ENCODE measurements at places on chromosomes 4 and X.

GRCh38 chr4:6188687-6189305 is 11.6 kb downstream of the JAKMIP1 start:
- DNase-seq: no peak

DNA sequence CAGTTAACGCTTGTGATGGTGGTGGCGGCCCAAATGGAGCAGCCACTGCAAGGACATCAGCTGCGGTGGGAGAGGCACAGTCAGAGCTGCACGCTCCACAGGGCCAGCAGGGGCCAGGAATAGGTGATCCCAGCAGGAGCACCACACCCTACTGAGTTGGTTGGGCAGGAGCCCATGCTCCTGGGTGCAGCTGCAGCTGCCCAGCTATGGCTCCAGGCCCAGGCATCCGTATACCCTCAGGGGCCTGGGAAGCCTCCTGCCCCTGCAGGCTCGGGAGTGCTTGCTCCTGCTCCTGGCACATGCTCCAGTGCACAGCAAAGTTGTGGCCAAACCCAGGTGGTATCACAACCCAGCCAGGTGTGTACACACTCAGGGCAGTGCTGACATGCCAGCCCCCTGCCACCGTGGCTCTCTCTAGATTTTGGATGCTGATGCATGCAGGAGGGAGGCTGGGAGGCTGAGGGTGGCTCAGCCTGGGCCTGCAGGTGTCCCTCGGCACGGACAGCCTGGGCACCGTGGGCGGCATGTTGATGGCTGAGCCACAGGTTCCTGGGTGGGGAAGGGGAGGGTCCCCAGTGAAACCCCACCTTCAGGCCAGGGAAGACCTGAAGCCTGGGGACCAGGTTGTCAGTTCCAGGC is 150.2 kb downstream of the CXXC4 start:
- DNase-seq: no peak

DNA sequence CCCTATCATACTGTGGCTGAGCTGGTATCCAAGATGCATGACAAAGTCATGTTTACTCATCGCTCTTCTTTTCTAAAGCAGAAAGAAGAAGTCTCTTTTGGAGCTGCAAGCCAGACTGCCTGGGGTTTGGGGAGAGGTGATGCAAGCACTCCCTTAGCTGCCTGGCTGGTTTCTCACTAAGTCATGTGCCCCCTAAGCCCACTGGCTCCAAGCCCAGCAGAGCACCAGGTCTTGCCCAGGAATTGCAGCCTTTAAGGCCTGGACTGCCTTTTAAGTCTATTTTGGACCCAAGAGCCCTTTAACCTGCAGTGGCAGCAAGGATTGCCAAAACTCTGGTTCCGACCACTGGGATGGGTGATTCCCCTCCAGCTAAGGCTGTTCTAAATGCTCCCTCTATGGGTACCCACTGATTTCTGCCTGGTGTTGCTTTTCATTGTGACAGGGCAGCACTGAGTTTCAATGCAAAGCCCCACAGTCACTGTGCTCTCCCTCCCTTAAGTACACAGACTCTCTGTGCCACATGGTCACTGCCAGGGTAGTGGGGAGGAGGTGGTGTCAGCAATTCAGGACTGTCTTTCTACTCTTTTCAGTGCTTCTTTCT is 548.6 kb downstream of the TLL1 start:
- no peak for DNase-seq

DNA sequence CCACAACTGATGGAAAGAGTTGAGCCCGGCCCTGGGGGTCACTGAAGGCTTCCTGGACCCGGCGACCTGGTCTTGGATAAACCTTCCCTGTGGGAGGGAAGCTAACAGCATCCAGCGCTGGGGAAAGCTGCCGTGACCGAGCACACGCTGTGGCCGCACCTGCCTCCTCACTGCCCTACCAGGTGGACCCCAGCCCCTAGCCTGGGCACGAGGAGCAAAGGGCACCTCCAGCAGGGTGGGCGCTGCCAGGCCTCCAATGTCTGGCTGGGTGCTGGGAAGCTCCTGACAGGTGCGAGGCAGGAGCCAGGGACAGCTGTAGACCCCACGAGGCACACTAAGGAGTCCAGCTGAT is 7.9 kb downstream of the TADA2B start:
- no peak for DNase-seq

GRCh38 chrX:103343105-103343504 is 13.1 kb downstream of the TCEAL7 start:
- no peak for DNase-seq

DNA sequence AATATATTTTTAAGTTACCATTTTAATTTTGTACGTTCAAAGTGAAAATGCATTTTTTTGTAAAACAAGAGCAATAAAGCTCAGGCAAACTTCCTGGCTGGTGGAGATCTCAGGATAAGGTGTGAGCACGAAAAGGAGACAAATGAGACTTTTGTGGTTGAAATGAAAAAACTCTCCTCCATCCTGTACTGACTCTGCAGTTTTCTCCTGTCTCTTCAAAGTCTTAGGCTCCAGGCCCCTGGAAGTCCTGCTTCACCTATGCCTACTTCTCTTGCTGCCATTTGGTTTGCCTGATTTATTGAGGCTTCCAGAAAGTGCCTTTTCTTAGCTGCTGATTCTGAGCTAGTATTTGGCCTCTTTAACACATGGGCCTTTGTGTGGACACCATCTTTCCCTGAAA is 77.7 kb downstream of the MAML3 start:
- DNase-seq: no peak

- no peak for DNase-seq
Observed at GRCh38 chr4:20091781-20092180, 159.9 kb upstream of the SLIT2 start.

- no peak for DNase-seq
Observed at GRCh38 chr4:174490451-174490961, 31.8 kb downstream of the HPGD start.

DNA sequence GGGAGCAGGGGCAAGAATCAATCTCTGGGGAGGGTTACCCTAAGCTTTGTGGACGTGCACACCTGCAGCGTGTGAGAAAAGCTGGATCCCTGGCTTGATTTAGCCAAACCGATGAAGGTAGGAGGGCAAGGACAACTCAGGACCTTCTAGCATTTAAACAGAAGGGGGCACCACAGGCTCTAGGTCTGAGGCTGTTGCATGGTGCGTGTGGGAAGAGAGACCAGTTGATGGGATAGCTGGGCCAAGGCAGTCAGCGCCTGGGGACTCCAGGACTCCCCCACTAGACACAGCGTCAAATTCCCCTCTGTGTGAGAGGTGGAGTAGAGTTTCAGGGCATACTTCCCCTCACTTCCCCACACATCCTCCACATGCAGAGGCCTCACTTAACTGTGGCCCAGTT is 4.3 kb downstream of the GABRQ start:
- DNase-seq: no peak

DNA sequence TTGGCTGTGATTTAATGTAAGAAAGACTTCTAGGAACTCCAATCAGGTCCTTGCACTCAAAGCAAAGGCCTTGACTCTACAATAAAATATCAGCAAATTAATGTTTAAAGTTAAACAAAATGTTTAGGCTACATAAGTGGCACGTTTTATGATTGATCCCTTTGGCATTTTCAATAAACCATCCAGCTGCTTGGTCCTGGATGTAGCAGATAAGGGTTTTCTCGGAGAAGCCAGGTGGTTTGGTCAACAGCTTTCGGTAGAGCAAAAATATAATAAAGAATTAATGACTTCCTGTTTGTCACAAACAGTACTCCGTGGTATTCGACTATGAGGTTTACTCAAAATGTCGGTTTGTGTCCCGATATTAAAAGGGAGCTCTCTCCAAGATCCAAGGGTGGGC is 95.8 kb downstream of the GEMIN8 start:
- DNase-seq: no peak
